ENCODE measurements at places on chromosomes 16 and 17.

DNA sequence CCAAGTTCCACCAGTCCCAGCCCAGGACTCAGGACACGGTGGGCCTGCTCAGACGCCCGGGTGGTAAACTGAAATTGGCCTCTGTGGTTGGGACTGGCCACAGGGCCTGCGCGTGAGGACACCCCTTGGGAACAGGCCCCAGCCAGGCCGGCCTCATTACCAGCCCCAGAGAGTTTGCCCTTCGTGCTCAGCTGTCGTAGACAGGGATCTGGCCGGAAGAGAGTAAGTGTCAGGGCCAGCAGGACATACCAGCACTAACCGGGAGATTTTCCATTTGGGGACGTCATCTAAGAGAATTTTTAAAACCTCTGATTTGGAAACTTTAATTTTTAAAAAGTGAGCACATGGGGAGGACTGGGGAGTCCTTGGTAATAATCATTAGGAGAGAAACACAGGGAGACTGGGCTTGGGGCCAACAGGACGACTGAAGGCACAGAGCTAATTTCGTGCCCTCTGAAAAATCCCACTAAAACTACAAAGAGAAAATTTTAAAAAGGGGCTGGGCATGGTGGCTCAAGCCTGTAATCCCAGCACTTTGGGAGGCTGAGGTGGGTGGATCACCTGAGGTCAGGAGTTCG lies 2.4 kb upstream of the RBFOX3 start:
- DNase-seq: no peak

DNA sequence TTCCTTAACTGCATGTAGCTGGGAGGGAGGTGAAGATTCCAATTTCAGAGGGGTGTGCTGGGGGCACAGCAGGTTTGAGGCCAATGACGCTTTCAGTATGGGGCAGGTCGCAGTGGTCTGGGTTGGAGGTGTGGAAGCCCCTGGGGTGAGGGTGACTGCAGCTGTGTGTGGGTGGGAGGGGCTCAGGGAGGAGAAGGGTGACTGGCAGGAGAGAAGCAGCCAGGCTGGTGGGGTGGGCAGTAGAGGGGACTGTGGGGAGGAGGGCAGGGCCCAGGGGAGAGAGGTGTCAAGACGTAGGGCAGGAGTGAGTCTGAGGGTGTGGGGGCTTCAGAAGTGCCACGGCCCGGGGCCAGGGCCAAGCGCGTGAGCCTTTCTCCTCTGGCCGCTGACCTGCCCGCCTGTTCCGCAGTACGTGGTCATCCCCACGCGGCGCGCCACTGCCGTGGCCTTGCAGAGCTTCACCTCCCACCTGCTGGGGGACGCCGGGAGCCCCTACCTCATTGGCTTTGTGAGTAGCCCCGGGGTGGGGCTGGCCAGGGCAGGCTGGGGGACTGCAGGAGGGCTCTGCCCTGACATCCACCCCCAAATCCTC lies 19.4 kb downstream of the MYBBP1A start:
- DNase-seq: no peak

DNA sequence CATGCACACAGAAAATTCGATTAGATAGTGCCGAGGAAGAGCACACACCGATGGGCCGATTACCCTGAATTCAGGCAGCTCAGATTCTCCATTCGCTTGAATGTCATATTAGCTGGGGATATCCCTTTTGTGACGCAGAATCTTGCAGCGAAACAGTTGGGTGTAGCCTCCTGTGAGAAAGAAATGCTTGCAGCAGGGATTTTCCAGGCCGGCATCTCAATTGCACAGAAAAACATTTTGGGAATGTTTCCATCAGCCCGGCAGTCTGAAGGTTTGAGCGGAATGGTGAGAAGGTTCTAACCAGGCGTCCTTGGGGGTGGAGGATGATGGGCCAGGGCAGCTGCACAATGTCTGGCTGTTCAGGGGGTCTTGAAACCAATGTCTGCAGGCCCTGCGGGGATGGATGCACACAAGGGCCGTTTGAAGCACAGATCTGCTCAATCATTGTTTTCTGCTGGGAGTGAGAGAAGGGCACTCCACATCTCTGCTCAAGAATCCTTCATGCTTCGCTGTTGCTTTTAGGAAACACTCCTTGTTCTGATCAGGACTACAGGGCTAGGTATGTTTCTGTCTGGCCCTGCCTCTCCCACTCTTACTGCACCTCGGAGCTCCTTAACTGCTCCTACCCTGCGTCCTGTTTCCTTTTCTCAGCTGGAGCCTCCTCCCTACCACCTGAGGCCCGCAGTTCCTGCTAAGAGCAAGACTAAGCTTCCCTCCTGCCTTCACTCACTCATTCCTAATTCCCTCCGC lies 94.6 kb downstream of the CMIP start:
- DNase-seq: no peak

GRCh38 chr16:57976331-57976796 lies 5.4 kb upstream of the CNGB1 start:
- no peak for DNase-seq

DNA sequence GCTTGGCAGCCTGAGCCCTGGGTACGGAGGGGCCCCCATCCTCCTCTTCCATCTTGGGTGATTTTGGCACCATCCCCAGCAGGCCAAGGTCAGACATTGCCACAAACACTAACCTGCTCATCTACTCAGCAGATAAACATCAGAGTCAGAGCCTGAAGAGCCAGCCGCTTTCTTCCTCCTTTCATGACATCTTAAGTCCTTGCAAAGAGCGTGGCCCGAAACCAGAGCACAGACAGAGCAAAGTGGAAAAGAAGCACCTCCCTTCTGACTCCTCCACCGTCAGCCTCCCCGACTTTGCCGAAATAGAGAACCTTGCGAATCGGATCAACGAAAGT lies 60.4 kb upstream of the RPH3AL start:
- no peak for DNase-seq

GRCh38 chr16:48049847-48050246 lies 105.9 kb downstream of the ABCC12 start:
- no peak for DNase-seq

DNA sequence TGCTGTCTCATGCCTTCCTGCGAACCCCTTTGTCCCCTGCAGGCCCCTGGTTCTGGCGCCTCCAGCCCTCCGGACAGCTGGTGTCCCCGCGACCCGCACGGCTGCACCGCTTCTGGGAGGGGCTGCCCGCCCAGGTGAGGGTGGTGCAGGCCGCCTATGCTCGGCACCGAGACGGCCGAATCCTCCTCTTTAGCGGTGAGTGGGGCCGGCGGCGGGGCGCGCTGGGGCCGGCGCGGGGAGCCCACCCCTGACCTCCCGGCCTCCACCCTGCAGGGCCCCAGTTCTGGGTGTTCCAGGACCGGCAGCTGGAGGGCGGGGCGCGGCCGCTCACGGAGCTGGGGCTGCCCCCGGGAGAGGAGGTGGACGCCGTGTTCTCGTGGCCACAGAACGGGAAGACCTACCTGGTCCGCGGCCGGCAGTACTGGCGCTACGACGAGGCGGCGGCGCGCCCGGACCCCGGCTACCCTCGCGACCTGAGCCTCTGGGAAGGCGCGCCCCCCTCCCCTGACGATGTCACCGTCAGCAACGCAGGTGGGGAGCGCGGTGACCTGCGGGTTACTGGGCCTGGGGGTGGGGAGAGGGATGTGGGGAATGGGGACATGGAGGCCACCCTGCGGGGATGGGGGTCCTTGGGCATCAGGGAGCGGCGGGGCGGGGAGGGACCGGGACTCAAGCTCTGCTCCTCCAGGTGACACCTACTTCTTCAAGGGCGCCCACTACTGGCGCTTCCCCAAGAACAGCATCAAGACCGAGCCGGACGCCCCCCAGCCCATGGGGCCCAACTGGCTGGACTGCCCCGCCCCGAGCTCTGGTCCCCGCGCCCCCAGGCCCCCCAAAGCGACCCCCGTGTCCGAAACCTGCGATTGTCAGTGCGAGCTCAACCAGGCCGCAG lies 7.1 kb upstream of the IL32 start:
- no peak for DNase-seq

GRCh38 chr16:10629592-10629963 lies 49.2 kb upstream of the EMP2 start:
- DNase-seq: no peak

GRCh38 chr16:15942931-15943690 lies 6.3 kb upstream of the ABCC1 start:
- no peak for DNase-seq

- no peak for DNase-seq
Observed at GRCh38 chr16:1088295-1089170, 7.5 kb downstream of the C1QTNF8 start.

- DNase-seq: no peak
Observed at GRCh38 chr16:57615813-57616212, 12.6 kb upstream of the ADGRG1 start.
